Stimulated activated CD8-positive, alpha-beta memory T cell treated with anti-CD3 and anti-CD28 coated beads, Interleukin-12 subunit alpha, Interleukin-12 subunit beta, amount 100 ng/mL, for 1 hour (primary cell): ENCODE measurements at places on chromosomes 5 and 9.

DNA sequence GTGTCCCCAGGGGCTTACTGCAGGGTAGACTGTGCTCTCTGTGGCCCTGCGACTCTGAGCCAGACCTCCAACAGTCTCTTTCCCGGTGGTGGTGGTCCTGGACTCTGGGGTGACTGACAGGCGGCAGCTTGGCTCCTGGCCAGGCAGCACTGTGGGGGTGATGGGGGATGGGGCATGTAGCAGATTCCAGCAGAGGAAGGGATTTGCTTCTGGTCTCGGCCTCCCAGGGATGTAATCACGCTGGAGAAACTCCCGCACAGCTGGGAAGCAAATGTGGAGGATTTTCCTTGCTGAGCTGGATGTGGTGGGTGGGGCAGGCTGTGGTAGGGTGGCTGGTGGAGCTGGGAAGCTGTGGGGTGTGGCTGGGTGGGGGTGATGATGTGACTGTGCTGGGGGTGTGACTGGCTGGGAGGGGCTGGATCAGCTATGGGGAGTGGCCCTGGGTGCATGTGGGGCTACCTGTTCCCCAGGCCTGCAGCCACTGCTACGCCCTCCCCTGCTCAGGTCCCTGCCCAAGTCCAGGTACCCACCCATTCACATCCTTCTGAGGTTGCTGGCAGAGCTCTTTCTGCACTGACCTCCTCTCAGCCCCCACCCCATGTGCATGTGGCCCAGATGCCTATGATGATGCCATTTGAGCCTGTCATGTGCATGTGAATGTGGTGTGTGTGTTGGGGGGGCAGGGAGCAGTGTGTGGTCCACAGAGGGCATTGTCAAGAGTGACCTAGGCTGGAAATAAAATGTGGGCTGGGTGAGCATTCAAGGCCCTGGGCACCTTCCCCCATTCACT is 3.8 kb downstream of the NDST1 start:
- no peak for DNase-seq

- DNase-seq, result no peak
Observed at GRCh38 chr9:74748966-74749365, 138.8 kb downstream of the TRPM6 start.

- no peak for DNase-seq
Observed at GRCh38 chr9:79806086-79806485, 234.3 kb downstream of the TLE4 start.

DNA sequence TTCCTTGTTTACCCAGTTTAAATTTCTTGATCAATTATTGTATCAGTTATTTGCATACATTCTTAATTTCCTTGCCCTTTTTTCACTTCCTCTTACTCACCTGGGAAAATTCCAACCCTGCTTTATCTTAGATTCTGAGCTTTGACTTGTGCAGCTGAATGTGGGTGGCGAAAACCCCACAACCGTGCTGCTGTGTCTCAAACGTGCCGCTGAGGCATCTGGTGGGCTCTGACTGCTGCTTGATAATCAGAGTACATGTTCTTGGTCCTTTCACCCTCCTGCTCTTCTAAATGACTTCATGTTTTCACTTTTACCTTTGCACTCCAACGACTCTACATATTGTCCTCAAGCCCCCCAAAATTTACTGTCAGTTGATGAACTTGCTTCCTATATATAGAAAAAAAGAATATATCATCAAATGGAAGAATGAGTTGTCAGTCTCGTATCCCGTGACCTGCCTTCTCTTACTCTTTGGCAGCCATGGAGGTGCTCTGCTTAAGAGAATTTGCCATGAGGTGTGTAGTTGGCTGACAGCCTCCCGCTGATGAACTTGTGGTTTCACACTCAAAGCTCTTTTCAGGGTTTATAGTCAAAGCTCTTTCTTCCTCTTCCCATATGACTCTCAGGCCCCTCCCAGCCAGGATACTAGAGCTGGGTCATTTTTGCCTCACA is 14.0 kb upstream of the JAK2 start:
- peak; percentile 15 for DNase-seq

GRCh38 chr9:82438581-82438980 is 450.0 kb downstream of the SPATA31D1 start:
- DNase-seq, result no peak

DNA sequence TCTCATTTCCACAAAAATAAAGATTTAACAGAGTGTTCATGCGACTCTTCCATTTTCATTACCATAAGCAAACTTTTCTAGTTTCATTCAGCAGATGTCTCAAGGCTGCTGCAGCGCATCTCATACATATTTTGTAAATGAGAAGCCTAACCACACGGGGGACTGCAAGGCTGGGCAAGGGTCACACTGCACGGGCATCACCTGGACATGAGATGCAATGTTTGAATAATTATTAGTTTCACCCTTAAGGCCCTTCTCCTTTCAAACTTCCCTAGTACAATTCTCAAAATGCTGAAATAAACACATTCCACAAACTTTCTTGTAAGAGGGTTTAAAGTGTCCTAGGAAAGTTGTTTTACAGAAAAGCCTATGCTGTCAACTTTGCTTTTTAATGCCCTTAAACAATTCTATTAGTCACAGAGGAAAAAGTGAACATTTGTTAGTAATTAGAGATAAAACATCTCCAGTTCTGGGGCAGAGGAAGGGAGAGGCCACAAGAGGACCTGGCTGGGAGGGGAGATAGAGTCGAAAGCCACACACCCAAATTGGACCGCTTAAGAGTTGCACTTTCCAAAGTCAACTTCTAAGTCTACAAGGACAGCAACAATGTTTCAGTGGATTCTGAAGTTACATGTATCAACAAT is 1.3 kb downstream of the DENND1A start:
- DNase-seq, result no peak

- DNase-seq, result no peak
Observed at GRCh38 chr9:4787876-4788275, 4.9 kb upstream of the RCL1 start.

DNA sequence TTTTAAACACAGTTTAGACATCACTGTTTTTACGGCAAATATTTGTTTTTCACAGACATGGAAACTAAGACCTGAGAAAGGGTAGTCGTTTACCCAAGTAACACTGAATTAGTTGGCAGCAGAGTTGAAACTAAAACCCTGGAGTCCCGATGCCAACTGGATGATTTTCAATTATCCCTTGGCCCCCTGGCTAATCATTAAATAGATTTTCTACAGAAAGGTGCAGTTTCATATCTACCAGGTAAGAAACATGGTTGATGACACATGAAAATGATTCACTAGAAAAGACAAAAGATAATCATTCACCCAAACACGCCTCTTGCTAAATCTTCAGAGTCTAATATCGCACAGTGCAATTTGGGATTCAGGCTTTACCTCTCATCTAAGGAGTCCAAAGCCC is 136.9 kb downstream of the SEMA5A start:
- DNase-seq, result no peak

- no peak for DNase-seq
Observed at GRCh38 chr5:132561601-132562000, 4.8 kb downstream of the RAD50 start.

- no peak for DNase-seq
Observed at GRCh38 chr9:127090341-127090985, 32.0 kb downstream of the ANGPTL2 start.

- no peak for DNase-seq
Observed at GRCh38 chr9:107737987-107738743, 248.6 kb upstream of the KLF4 start.

DNA sequence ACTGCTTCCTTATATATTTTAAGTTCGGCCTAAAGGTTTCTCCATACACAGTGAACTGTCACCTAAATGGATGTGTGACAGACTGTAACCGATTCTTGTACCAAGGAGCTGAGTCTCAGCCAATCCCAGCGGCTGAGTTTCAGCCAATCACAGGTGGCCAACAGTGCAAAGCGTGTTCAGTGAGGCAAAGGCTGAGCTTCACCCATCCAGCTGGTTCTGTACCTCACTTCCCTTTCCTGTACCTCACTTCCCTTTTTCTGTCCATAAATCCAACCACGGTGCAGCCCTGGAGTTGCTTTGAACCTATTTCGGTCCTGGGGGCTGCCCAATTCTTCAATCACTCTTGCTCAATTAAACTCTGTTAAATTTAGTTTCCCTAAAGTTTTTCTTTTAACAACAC is 15.7 kb upstream of the TBC1D9B start:
- no peak for DNase-seq

DNA sequence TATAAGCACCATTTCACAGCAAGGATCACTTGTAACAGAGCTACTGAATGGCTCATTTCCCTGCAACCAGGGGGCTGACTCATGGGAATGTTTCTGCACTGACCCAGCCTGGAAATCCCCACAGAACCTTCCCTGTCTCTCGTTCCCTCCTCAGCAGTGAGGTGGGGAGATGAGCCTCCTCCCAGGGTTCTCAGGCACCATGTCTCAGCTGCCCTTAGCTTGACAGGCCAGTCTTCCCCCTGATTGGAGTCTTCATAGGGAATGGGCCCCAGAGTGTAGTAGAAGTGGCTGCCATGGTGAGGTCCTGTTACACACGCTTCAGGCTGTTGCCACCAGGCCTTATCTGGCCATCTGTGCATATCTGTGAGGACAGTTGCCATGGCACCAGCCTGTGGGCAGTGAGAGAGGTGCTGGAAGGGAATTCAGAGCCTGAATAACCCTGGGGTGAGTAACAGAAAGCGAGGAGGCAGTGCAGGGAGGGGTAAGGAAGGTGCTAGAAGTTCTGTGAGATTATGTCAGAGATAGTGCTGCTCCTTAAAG is 324.4 kb downstream of the ENC1 start:
- DNase-seq, result no peak

DNA sequence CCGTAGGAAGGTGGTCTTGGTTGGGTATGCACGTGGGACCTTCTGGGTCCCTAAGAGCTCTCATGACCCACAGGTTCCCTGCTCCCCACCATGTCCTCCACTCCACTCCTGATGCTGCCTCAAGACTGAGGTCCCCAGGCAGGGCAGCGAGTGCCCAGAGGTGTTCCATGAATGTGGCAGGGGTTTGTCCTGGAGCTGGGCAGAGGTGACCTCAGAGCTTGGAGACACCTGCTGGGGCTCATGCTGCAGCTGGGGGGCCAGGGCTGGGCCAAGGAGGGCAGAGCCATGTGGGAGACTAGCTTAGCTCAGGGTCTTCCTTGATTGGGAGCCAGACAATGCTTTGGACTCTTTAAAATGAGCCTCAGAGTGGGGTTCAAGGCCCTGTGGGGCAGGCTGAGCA is 74.0 kb upstream of the PITX1 start:
- no peak for DNase-seq

GRCh38 chr5:98839469-98840383 is 66.3 kb downstream of the RGMB start:
- no peak for DNase-seq

DNA sequence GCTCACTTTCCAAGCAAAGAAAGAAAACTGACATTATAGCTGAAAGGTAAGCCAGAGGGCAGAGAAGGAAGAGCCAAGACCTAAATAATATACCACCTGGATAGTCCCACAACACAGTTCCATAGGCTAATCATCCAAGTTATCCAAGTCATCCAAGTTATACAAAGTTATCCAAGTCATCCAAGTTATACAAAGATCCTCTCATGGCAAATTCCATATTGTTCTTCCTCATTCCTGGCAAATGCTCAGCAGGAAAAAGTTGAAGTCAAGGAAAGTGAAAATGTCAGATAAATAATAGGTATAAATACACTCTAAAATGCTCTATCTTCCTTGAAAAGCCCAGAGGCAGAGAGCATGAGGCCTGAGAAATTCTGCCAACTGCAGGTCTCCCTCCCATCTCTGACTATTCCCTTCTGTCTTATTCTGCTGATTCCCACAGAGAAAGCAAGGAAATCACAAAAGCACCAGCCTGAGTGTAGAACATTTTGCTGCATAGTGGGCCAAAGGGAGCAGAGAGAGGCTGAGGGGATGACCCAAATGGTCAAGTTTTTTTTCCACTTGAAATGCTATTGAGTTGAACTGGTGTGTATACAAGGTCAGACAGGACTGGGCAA is 12.5 kb downstream of the MCTP1 start:
- DNase-seq, result no peak

DNA sequence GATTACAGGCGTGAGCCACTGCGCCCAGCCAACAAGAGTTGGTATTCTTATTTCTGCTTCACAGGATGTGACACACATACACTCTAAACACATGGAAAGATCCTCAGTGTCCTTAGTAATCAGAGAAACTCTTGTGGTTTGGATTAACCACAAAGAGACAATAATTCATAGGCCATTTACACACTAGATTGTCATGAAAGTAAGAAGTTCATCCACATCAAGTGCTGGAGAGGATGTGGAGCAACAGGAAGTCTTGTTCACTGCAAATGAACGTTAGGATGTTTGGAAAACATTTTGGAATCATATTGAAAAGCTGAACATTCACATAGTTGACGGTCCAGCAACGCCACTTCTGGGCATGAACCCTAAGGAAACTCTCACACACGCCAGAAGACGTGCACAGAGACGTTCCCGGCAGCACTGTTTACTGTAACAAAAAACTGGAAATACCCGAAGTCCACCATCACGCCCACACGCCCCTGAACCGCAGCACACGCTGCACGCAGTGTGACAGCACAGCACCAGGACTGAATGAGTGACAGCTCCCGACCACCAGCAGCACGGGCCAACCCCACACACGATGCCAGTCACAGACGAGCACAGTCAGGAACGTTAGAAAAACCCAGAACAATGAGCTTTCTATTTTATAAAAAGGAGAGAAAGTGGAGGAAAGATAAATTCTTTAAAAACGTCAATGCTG is 87.6 kb downstream of the COL23A1 start:
- DNase-seq, result no peak

GRCh38 chr9:128921881-128922763 is 1.3 kb downstream of the PHYHD1 start:
- DNase-seq, result no peak

- no peak for DNase-seq
Observed at GRCh38 chr5:122611406-122611805, 163.5 kb upstream of the SNX2 start.

- DNase-seq, result no peak
Observed at GRCh38 chr5:33774341-33774740, 117.4 kb downstream of the ADAMTS12 start.

- no peak for DNase-seq
Observed at GRCh38 chr5:40754381-40755092, 1.2 kb downstream of the TTC33 start.

- no peak for DNase-seq
Observed at GRCh38 chr5:141947316-141947715, 10.7 kb downstream of the PCDH12 start.

DNA sequence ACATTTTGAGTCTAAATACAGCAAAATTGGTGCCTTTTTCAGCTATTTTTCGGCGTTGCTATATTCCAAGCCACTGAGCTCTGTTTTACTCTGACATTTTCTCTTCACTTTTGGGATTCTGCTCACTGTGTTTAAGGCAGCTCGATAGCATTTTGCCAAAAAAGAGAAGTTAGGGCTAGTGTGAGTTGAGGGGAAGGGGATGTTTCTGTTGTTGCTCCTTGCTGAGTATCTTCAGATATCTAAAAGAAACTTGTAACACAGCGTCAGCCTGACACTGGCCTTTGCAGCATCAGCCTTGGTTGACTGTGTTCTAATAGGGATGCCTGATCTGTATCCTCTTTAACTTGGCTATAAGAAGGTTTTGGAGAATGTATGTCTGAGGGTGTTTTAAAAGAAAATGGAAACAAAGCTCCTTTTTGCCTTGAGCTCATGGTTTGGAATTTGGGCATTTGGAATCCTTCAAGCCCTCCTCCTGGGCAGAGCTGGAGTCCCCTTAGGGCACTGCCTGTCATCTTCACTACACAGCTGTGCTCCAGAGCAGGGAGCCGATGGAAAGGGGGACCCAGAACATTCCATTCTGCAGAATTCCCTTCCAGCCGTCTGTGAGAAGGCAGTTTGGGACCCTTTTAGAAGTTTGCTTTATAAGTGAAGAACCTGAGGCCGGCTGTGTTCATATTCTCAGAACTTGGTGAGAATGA is 63.0 kb downstream of the EXOSC2 start:
- DNase-seq, result no peak
